ENCODE measurements at places on chromosomes 16 and 17.

GRCh38 chr17:17051791-17052461, 9.7 kb downstream of the MPRIP start:
- DNase-seq, result no peak

- DNase-seq, result no peak
These were observed 1.4 kb downstream of the CENPV start for GRCh38 chr17:16351831-16352230.

GRCh38 chr17:9132944-9133610, 111.8 kb downstream of the NTN1 start:
- no peak for DNase-seq

GRCh38 chr16:67466581-67466980, 14.4 kb downstream of the ATP6V0D1 start:
- no peak for DNase-seq

GRCh38 chr17:61177351-61177750, 222.3 kb upstream of the TBX2 start:
- DNase-seq, result no peak

DNA sequence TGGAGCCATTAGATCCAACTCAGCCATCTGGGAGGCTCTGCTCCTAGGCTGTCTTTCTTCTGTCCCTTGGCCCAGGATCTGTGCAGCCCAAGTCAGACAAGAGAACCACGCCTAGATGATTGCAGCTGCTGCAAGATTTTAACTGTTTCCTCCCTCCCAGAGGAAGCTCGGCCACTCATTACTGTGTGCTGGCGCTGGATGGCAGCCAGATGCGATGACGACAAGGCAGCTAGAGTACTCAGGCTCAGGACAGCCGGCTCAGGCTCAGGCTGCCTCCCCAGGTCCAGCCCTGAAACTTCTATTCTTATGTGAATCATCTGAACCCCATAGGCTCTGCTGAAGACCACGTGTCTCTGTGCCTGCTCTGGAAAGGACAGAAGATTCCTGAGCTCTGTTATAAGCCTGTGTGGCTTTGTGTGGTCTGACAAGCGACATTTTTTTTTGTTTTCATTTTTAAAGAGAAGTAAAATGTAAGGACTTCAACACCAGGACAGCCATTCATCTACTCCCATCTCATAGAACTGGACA, 32.1 kb upstream of the FBXW10B start:
- peak; percentile 51 for DNase-seq

DNA sequence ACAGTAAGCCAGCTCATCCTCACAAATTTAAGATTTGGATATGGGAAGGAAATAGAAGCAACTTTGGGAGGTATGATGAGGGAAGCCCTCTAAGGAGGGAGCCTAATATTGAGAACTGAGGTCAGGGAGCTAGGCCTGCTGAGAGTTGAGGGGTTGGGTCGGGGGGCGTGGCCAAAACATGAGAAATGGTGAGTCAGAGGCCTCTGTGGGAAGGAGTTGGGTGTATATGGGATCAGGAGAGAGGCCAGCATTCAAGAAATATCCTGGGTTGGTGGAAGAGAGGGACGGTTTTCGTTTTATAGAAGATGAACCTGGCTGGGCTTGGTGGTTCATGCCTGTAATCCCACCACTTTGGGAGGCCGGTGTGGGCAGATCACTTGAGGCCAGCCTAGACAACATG, 48.4 kb downstream of the CLEC16A start:
- DNase-seq, result peak; percentile 64

Data from activated CD8-positive, alpha-beta memory T cell treated with anti-CD3 and anti-CD28 coated beads, Interleukin-2, amount 10 ng/mL, durations not matched to agents 7 days and 5 days (primary cell).